Nucleus accumbens (tissue), 56 donors: ENCODE measurements at places on chromosomes 4 and X.

- no peak for DNase-seq
Observed at GRCh38 chrX:68490644-68491043, 8.2 kb upstream of the YIPF6 start.

GRCh38 chr4:3283916-3284315, 8.9 kb upstream of the RGS12 start:
- no peak for DNase-seq

- peak; percentile 82 for DNase-seq
Observed at GRCh38 chrX:64975989-64976672, at the start of gene ZC4H2. Gene ZC4H2, minus strand, starts transcription at chrX:64976450. Its CDS starts 73 bp downstream, at chrX:64976377.

DNA sequence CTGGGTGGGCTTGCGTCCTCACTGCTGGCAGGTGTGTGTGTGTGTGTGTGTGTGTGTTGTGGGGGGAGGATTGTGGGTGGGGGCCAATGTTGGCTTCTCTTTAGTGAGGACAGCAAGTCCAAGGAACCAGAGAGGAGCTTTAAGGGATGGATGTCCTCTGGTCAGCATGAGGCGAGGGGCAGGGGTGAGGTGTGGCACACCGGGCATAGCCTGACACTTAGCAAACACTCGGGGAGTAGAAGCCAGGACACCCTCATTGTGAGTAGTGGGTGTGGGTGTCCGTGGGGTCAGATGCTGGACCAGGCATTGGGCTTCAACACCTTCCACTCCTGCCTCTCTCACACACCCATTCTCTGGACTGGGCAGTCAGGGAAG, 2.8 kb downstream of the SORCS2 start:
- DNase-seq, result no peak

- DNase-seq, result no peak
Observed at GRCh38 chrX:107878106-107878505, 52.4 kb downstream of the MID2 start.

DNA sequence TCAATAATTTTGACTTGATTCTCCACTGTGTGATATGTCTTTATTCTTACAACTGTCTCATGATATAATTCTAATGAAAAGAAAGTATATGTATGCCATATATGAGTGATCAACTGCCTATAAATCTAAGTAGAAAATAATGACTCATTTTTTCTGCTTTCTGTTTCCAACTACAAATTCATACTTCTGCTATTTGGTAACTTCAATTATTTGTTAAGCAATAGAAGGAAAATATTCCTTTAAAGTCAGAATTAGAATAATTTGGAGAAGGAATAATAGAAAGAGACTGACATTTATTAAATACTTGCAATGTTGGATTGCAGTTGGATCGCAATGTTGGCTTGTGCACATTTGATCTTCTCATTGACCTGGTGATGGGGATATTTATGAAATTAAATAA, 204.2 kb upstream of the PACRGL start:
- DNase-seq, result no peak

GRCh38 chrX:1676866-1677265, 62.0 kb downstream of the ASMT start:
- no peak for DNase-seq

DNA sequence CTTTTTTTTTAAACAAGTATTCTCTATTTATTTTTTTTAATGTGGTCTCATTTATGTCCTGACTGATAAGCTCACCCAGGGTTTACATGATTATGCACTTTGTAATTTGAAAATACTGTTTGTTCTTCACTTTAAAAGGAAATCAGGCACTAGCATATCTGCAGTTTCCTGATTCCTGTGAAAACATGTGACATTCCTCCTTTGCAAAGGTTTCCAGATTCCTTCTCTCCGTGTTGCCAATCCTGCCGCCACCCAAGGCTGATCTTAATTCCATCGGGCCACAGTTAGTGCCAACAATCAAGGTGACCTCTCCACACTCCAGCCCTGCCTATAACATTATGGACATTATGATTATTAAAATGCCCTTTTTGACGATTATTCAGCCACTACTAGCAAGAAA, 225.4 kb downstream of the PCDH7 start:
- no peak for DNase-seq

DNA sequence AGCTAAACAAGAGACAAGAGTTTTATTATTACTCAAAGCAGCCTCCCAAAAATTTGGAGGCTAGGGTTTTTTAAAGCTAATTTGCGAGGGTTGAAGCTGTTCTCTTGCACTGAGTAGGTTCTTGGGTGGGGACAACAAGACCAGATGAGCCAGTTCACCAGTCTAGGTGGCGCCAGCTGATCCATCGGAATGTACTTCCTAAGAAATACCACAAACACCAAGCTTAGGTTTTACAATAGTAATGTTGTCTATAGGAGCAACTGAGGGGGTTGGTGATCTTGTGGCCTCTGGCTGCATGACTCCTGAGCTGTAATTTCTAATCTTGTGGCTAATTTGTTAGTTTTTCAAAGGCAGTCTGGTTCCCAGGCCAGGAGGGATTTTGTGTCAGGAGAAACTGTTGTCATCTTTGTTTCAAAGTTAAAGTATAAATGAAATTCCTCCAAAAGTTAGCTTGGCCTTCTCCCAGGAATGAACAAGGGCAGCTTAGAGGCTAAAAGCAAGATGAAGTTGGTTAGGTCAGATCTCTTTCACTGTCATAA, 130.6 kb downstream of the SLC7A11 start:
- DNase-seq, result no peak

- DNase-seq, result no peak
Observed at GRCh38 chr4:5052726-5053425, 1.6 kb downstream of the STK32B start.

DNA sequence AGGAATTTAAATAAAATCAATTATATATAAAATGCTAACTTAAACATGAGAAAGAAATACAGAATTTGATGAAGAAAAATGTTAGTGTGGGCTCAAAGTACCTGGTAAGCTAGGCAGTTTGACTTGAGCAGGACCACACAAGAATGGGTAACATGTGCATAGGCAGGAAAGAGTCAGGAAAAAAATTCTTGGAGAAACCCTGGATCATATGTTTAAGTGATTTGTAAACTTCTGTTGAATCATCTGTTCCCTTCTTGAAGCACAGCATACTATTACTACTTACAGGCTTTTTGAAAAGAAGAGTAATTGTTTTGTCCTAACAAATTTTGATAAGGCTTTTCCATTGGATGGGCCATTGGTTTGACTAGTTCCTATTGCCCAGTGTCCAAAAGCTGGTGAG, 37.5 kb upstream of the FHDC1 start:
- DNase-seq, result no peak

DNA sequence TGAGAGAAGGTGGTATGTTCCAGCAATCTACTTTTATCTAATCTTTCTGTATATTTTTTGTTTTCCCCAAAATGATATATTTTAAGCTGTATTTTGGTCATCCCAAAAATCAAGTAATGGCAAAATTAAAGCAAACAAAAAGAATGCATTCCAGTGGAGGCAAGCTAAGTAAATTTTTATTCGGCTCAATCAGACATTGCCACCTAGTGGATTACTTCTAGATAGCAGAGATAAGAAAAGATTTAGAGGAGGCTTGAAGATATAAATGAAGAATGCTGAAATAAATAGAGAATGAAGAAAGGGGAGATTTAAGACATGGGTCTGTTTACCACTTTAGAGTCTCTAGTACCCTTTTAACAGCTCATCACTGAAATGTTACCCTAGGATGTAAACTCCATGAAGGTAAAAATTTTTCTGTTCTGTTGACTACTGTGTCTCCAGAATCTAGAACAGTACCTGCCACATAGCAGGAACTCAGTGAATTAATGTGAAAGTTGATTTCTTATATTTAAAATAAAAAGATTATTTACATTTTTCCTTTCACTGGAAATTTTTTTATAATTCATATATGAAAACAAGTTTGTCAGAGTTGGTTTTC, 110.9 kb upstream of the ANK2 start:
- no peak for DNase-seq

DNA sequence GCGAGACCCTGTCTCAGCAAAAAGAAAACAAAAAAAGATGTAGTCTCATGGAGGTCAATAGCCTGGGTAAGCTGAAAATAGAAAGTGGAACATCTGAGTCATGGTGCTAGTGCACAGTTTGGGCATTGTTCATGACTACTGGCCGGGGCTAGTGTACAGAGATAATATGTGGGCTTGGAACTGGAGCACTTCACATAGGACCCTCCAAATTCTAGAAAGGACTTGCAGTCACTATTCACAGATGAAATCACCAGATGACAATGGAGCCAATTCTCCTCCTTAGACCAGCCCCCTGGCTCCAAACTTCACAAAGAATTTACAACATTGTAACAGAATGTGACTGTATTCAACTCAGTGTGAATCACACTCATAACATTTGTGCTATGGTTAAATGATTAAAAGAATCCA, 367.8 kb upstream of the SLC7A11 start:
- DNase-seq, result no peak

GRCh38 chrX:121160987-121161386, 113.6 kb downstream of the GLUD2 start:
- DNase-seq, result no peak

- DNase-seq, result no peak
Observed at GRCh38 chr4:146238107-146238506, 23.8 kb downstream of the REELD1 start.

GRCh38 chrX:40207626-40208025, 109.9 kb upstream of the BCOR start:
- DNase-seq, result no peak

GRCh38 chr4:140096483-140096861, 57.5 kb downstream of the MAML3 start:
- no peak for DNase-seq

DNA sequence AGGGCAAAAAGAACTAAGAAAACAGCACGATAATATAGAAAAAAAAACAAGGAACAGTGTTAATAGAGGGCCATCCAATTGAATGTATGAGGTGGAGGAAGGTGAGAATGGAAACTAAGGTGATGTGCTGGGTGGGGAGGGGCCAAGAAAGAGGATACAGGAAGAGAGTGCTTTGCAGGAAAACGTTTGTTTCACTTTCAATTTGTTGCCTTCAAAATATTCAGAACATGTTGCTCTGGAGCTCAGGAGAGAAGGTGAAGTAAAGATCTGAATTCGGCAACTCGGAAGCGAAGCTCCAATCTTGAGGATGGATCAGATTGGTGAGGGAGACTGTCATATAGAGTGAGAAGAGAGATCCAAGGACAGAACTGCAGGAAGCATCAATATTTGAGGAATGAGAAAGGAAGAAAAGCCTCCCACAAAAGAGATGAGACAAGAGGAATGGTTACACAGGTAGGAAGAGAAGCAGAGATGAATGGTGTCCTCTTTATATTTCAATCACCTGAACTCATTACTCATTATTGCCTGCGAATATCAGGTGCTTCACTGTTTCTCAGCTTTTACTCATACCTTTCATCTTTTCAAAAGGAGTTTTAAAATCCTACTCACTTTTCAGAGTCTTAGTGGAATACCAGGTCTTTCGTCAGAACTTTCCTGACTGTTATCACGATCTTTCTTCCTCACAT, 14.7 kb upstream of the SEC24D start:
- no peak for DNase-seq

GRCh38 chrX:154371017-154371788, 3.2 kb downstream of the FLNA start:
- peak; percentile 18 for DNase-seq

DNA sequence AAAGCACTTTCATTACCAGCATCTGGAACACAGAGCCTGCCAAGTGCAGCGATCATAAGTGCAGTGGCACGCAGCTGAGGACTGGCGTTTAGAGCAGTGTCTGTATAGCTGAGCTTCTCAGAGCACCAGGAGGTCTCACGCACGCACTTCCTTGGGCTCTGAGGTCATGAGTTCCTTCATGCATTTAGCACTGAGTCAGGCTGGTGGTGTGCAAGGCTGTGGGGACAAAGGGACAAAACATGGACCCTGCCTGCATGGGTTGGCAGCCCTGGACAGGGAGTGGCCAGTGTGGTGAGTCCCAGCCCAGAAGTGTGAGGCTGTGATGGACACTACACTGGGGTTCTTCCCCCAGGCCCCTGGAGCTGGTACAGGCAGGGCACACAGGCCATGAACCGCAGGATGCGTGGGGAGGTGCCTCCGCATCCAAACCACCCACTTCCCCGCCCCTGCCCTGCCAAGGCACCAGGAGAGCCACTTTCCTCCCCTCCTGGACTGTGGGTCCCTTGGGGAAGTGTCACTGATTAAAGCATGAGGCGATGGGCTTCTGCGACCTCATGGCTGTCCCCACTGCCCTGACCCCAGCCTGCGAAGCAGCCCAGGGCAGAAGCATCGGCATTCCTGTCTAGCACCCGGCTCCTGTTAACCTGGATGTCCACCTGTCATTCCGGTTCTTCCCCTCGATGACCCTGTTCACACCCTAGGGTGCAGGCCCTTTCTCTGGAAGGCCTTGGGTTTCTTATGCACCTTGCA, 37.2 kb upstream of the GPR78 start:
- DNase-seq, result no peak

DNA sequence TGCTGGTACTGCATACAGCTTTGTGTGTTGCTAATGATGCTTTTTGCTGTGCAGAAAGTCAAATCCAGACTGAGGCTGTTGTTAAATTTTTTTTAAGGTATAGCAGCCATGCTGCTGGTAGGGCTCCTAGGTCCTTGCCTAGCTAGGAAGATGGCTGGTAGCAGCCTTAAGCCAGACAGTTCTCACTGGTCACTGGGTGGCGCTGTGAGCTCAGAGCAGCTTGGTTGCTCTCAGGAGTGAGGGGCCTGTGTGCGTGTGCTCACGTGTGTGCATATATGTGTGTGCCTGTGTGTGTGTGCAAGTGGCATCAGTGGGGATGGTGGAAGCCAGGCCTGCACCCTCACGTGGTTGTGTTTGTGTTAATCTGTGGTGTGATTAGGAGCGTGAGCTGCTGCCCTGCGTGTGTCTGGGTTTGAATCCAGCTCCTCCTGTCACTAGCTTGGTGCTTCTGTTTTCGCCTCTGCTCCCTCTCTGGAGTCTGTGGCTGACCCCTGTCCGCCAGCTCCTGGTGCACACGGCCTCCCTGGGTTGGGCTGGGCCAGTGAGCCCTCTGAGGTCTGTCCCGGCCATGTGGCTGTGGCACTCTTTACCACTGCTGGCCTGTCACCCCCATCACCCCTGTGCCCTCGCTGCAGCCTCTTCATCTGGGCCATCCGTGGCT, 46.1 kb downstream of the SORCS2 start:
- no peak for DNase-seq

DNA sequence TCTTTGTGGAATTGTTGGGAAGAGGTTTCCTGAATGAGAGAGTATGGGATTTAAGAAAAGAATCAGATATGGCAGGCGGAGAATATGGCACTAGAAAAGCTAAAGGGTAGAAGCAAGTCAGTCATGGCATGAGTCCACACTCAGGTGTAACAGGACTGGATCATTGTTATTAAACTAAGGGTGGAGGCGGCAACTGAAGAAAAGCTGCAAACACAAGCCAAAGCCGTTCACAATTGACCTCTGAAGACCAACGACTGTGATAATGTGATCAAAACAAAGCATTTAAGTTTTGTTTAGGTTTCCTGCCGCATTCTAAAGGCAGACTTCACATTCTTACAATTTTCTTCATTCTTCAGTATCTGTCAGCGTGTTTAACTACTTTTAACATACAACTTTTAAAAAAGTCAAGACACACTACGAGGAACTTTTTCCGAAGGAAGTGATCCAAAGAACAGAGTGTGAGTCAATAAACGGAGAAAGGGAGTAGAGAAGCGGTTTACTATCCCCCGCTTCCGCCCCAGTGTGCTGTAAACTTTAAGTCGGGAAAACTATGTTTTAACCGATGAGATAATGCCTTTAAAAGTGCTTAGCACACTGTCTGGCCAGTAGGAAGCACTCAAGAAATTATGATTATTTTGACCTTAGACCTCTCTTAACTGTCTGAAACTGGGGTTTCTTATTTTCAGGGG, 909 bp upstream of the SLAIN2 start:
- no peak for DNase-seq

- DNase-seq, result no peak
Observed at GRCh38 chr4:56297776-56298175, 89.5 kb downstream of the AASDH start.
